ENCODE measurements at places on chromosomes 2 and 18.

DNA sequence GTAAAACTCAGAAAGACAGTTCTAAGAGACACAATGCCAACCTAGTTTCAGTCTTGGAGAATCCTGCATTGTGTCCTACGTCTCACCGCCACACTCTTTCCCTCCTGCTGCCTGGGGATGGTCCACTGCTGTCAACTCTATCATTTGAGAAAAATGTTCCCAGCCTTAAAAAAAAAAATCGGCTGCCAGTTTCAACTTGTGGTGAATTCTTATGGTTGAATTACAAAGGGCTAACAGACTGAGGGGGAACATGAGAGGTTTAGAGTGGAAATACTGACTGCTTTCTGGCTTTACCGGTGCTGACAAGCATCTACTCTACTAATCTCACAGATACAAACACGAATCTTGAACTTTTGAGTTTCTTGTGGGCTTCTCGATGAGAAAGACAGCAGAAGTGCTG is 74.0 kb downstream of the NAB1 start:
- no peak for DNase-seq

DNA sequence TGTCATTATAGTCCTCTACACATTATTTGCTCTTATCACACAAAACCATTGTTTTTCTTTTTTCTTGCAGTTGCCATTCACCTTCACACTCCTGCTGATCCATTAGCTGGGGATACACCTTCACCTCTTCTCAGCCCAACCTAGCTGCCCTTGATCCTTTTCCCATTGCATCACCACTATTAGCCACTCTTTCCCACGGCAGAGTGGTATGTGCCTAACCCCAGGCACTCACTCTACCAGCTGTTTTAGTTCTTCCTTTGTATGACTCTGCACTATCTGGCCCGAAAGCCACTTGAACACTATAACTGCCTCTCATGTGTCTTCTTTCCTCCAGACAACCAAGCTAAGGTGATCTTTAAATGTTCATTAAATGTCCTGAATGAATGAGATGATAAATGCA is 145.4 kb upstream of the PIK3C3 start:
- DNase-seq: no peak

GRCh38 chr2:241854342-241855244 is 4.1 kb downstream of the PDCD1 start:
- DNase-seq: peak; percentile 6

DNA sequence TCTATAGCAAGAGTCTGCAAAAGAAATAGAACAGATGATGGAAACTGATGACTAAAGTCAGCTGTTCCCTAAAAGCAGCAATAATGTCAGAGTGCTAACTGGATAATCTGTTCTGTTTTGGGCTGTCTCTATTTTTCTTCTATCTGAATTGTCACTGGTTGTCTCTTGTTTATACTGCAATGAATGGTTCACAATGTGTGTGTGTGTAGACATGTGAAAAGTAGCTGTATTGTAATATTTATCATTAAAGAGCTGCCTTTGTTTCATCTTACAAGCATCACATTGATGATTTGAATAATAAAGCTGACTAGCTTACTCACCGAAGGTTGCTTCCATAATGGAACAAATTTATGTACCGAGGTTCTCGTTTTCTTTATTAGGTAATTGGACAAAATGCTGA is 456.0 kb upstream of the ZEB2 start:
- DNase-seq: no peak

DNA sequence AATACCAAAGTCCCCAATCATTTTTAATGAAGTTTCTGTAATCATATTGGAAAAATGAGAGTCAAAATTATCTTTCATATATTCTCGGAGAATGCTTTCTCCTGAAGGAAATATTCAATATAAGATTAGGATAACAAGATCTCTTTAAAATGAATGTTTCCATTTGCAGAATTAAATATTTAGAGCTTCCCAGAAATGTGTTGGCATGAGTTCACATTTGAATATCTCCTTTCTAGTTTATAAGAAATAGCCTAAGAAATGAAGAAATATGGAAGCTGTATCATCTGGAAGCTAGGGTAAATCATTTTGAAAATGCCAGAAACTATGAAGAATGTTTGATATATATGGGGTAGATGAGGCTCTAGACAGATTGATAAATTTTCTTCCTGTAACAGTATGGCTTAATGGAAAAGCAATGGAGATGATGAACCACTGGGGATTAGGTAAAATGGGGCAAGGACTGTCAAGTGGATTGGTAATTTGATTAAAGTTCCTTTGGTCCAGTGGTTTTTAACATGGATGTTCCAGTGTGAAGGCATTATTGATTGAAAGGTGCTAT is 184.6 kb upstream of the ZNF804A start:
- no peak for DNase-seq

DNA sequence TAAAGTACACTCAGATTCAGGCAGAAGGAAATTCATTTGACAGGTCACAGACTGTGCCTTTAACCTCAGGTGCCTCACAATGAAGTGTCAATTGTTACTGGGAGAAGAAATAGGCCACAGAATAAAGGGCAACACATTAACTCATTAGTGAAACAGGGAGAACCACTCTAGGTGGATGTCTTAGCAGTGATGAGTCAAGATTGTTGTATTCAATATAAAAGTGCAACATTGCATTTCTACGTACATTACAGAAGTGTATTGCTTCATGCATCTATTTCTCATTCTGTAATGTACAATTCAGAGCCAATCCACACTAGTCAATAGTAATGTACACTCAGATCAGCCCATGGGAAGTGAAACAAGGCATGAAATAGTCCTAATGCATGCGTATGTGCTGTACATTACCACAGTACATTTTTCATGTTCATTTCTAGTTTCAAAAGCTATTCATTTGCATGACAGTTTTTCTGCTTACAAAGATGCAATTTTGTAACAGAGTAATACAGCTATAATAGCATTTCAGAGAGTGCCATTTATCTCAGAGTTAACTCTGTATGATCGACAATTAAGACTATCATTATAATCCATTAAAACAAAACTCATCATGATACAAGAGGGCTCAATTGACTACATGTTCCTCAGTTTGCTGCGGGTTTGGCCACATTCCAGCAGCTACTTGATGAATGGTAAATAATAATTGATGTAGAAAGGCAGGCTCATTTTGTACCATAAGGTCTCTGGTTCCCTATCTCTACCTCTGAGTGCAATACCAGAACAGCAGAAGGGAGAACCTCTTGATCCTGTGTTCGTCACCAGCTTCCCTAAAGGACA is 12.2 kb upstream of the ARL5A start:
- no peak for DNase-seq

GRCh38 chr2:85933753-85934594 is 45.2 kb upstream of the ST3GAL5 start:
- no peak for DNase-seq

DNA sequence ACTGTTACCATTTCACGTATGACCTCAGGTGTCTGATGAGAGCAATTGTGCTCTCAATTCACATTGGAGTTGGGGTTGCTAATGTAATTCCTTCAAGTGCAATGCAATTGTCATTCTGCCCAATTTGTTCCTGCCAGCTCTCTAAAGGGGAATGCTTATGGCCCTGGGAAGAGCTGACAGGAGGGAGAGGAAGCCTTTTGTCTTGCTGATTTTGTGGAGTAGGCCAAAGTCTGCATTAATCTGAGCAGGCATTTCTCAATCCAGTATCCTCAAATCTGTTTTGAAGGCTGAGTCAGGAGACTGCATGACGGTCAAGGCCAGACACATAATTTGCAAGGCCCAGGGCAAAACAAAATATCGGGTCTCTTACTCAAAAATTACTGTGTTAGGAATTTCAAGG is 326.4 kb upstream of the SPHKAP start:
- DNase-seq: no peak
